ENCODE measurements at places on chromosomes 2 and 18.

GRCh38 chr2:68466778-68467076 lies 367 bp downstream of the FBXO48 start:
- DNase-seq = no peak

- DNase-seq = no peak
Measured at GRCh38 chr2:182952741-182953450, 85.4 kb downstream of the NCKAP1 start.

DNA sequence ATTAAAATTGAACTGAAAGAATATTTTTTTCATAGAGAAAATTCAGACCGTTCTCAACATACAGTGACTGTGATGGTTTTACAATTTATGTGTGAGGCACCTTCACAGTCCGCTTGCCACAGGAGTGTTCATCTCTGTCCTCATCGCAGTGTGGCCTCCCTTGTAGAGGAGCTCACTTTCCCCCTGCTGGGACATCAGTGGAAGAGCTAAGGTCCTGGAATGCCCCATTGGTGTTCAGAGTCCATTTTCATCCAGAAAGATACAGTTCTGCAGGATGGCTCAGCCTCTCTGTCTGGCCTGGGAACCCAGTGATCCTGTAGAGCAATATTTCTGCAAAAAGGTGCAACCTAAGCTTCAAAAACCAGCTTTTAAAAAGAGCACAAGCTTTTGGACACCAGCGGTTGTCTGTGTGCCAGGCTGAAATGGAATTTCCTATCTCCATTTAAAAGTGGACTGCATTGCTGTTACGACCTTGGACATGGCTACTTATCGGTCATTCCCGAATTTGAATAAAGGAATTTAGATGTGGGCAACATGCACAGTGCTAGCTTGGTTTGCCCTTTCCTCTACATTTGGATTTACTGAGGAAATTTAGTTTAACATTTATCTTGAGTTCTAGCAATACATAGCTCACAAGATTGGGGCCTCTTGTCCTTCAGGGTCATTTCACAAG lies 26.7 kb upstream of the FAM237A start:
- DNase-seq = no peak

- no peak for DNase-seq
Measured at GRCh38 chr2:144516411-144516980, 3.4 kb downstream of the ZEB2 start.

GRCh38 chr2:112730216-112730615 lies 9.4 kb downstream of the NT5DC4 start:
- no peak for DNase-seq

DNA sequence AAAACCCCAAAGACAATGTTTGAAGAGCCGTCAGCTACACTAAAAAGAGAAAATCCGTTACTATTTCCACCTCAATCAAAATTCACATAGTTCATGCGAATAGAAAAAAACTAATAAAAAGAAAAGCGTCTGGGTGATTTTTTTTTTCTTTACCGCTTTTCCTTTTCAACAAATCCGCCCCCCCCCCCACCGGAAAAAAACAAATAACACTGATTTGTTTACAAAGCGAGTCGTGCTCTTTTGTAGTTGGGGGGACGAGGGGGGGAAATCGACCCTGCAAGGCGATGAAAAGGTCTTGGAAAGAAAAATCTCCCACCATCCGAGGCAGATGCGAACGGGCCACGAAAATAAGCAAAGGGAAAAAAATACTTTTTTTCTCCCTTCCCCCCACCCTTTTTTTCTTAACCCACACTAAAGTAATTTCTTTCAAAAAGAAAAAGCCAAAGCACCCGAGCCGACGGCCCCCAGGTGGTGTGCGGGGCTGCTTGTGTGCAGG lies 638 bp downstream of the ZNF521 start:
- DNase-seq = no peak

DNA sequence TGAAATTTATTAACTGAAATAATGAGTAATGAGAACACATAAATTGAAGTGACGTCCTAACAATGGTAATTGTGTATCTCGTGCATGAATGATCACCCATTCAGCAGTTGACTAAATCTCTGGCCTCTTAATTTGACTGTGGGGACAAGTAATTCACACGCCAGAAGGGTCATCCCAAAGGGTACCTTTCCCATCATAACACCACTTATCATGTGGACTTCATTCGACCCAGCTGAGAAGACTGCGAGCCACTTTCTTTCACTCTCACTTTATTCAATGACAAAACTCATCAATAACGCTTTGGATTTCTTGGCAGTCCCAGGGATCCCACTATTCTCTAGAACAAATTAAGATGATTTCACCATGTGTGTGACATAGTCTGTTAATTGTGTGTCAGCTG lies 62.7 kb upstream of the LYPD1 start:
- no peak for DNase-seq

DNA sequence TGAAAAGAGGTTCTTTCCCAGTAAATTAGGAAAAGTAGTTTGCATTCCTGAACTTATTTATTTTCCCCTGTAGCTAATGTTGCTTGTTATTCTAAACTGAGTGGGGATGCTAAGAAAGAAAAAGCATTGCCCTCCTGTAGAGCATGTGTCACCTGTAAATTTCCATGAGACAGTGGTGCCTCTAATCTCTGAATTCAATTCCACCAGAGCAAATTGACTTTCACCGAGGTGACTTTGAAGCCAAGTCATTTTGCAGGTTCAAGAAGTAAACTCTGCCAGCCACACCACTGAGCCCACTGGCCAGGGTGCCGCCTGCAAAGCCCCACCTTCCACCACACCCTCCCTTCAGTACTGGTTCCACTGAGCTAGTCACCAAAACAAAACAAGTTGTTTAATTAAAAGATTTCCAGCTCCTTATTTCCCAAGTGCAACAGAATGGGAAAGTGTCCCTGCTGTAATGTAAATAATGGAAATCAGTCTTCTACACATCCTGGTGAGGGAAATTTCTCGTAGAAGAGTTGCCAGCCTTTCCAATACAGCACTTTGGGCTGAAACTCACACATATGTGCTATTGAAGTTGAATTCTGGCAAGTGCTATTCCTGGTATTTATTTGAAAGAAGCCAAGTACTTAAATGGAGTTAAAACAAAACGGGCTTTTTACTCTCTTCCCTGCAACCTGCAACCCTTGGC lies 254.8 kb downstream of the RNF152 start:
- no peak for DNase-seq

GRCh38 chr2:68367953-68368653 lies 3.0 kb downstream of the PLEK start:
- no peak for DNase-seq

DNA sequence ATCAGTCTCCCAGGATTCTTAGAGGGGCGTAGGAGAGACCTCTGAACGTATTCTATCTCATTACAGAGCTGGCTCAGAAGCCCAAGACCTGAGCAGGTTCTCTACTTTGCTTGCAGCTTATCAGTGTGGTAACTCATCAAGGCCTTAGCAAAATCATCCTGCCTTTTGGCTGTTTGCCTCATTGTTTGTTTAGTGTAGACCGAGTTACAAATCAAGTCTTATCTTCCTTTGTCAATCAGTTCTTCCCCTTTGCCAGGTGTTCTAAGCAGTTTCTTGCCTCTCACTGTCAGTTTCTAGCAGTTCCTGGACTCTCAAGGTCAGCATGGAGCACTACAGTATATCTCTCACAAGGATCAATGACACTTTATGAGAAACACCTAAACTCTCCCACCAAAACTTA lies 30.9 kb upstream of the NAB1 start:
- no peak for DNase-seq

DNA sequence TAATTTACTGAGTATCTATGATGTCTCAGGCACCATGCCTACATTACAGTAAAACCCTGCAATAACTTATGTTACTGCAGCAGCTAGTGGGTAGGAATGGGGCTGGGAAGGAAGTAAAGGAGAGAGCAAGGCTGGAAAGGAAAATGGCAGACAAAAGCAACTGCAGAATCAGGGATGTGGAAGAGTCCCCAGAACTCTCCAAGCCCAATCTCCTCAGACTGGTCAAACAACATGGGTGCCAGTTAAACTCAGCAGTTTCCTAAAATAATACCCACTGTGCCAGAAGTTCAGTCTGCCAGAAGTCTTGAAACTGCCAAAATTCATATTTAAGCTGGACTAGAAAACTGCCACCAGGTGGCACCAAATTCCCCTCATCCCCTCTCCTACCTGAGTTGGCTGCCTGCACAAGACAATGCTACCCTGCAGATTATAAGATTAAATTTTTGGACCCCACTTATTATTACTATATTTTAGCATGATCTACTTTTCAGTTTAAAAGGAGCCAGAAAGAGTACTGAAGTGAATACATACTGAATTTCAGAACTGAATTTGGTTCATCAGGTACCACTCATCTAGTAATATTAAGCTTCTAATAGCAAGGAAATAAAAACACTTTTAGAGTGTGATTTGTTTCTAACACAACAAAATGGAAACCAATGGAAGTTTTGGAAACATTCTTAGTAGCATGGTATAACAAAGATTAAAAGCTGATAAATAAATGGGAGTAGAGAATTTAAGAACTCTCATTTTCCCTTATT lies 86.8 kb upstream of the DNER start:
- DNase-seq = peak; percentile 72

DNA sequence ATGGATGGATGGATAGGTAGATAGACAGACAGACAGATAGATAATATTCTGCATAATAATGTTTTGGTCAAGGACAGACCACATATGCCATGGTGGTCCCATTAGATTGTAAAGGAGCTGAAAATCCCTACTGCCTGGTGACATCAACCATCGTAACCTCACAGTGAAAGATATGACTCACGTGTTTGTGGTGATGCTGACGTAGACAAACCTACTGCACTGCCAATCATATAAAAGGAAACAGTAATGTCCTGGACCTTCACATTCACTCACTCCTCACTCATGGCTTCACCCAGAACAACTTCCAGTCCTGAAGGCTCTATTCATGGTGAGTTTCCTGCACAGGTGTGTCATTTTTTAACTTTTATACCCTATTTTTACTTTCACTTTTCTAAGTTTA lies 202.9 kb upstream of the TPO start:
- no peak for DNase-seq

GRCh38 chr18:499776-500631 lies 497 bp downstream of the COLEC12 start:
- no peak for DNase-seq

- no peak for DNase-seq
Measured at GRCh38 chr2:158810731-158811460, 15.8 kb downstream of the DAPL1 start.

GRCh38 chr2:178268435-178268834 lies 74.1 kb downstream of the OSBPL6 start:
- DNase-seq = no peak

GRCh38 chr18:77067291-77068061 lies 65.1 kb downstream of the MBP start:
- peak; percentile 49 for DNase-seq

GRCh38 chr2:70504750-70505149 lies 48.9 kb downstream of the TGFA start:
- DNase-seq = no peak

- no peak for DNase-seq
Measured at GRCh38 chr18:6885006-6885481, 155.5 kb downstream of the ARHGAP28 start.

- DNase-seq = no peak
Measured at GRCh38 chr2:195838002-195838401, 181.0 kb downstream of the SLC39A10 start.

DNA sequence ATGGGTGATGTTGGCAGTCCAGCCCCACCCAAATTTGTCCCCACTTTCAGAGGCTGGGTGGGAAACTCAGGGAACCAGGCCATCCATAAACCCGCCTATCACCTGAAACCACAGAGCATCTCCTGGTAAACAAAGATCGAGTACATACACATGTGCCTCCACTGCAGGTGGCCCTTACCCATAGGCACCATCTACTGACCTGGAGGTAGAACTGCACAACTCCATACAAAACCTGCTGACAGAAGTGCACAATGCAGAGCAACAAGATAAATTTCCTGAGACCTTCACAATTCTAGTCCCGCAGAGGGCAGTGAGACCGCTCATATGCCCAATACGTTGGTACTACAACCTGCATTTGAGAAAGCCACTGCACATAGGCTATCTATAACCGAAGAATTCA lies 856.3 kb downstream of the SUCLG1 start:
- no peak for DNase-seq

DNA sequence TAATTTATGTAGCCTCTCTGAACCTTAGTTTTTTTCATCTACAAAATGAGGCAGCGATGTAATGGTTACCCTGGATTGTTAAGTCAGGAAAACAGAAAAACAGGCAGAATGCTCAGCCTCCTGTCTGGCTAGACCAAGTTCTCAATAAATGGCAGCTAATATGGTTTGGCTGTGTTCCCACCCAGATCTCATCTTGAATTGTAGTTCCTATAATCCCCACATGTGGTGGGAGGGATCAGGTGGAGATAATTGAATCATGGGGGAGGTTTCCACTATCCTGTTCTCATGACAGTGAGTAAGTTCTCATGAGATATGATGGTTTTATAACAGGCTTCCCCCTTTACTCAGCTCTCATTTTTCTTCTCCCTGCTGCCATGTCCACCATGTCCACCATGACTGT lies 220.0 kb downstream of the CMPK2 start:
- DNase-seq = no peak

- DNase-seq = no peak
Measured at GRCh38 chr2:107681936-107682335, 144.8 kb upstream of the RGPD4 start.

DNA sequence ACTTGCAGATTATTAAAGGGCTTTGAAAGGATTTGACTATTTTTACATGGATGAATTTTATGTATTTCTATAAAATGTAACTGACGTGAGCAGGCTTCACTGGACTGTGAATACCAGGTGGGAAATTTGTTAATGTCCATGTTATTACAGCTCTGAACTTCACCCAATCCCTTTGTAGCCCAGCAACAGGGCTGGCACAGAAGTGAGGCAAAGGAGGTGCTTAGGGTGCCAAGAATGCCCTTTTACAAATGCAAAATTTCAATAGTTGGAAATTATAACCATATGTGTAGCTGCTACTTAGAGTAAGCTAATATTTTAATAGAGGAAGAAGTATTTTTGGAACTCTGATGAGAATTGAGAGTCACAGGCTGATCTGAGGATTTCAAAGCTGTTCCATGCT lies 53.7 kb upstream of the FAM98A start:
- no peak for DNase-seq

DNA sequence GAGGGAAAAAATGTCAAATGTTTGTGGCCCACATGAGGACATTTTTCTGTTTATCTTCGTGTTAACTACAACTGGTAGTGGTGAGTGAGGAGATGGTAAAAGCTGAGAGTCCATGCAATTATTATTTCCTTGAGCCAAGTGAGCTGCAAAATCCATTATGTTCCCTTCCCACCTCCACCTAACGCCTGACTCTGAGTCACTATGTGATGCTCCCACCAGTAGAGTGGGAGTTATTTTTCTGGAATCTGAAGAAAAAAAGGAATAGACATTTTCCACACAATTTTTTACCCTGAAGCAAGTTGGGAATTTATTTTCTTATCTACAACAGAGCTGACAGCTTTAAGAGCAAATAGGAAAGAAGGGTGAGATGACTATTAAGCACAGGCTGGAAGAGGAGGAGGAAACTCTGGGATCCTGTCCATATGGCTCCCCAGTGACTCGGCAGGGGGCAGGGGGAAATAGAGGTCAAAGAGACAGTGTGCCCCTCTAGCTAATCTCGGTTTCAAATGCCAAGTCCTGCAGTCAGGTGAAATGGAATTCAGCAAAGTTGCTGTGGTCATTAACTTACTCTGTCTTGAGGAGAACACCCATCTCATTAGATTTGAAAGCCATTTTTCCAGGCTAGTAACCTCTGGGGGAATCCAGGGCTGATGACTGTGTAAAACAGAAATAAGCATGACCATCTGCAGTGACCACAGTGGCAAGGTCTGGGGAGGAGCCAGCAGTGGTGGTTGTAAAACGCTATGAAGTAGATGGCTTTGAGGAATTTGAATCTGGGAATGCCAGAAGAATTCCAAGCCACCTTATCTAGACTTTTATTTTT lies 463.9 kb downstream of the STK39 start:
- DNase-seq = no peak

- DNase-seq = no peak
Measured at GRCh38 chr2:199797431-199798403, 53.3 kb downstream of the FTCDNL1 start.
